ENCODE measurements at places on chromosomes 16 and 17. TPM values are rescaled to one million over a fixed set of nuclear protein-coding genes. Genes with fewer than 3 reads are reported as not detected.

DNA sequence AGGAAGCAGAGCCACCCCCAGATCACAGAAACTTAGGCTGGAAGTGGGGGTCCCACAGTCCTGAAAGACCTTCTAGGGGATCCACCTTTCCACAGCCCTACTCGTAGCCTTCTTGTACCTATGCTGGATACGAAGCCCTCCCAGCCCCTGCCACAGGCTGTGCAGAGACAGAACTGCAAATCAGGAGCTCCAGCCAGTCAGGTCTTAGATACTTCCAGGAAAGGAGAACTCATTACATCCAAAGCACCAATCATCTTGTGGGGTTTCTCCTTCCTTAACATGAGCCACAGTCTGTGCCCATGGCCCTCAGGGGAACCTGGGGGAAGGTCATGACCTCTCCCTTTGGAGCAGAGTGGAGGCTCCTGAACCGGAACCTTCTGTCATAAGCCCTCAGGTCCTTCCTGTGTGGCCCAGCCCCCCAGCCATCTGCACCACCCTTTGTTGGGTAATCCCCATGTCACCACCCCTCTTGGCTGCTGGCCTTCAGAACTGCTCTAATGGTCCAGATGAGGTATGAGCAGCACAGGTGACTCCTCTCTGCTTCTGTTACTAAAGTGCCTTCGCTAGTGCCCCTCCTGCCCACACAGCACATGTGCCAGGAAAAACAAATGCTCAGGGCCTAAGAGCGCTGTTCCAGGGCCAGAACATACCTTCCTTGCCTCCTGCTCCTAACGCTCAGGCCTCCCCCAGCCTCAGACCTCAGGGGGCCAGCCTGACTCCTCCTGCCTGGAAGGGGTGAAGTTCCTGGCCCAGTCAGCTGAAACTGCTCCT, 14.6 kb downstream of the SRCIN1 start:
- no peak for DNase-seq

DNA sequence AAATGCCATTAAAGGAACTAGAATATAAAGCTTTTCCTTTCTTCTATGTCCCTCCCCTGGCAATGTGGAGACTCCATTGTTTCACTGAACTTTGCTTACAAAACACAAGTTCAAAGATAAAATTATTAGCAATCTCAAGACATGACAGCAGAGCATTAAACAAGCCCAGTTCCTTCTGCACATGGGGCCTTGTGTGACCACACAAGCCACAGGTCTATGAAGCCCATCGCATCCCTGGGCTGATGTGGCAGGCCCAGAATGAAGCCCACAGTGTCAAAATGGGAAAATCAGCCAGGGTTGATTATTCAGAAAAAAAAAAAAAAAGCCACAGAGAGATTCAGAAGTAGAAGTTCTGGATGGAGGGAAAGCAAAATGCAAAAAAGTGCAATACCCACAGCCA, 12.9 kb upstream of the SLC39A11 start:
- no peak for DNase-seq

The SLC5A2 gene
- 0.85 TPM for total RNA-seq

DNA sequence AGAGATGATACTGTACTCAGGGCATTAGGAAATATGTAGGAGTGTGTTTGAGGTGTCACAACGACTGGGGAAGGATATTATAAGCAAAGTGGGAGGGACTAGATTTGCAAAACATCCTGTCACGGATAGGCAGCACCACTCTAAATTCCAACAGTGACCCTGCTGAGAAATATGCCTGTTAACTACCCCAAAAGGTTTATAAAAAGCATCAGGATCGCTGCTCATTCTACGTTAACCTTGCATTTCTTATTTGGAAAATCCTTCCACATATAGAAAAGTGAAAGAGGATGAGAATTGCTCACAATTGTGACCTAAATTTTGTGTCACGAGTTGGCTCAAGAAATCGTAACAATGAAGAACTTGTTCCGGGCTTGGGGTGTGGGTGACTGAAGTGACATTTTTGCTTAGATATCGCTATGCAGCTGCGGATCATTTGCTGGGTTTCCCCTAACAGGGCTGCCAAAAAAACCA, 51.6 kb downstream of the N4BP1 start:
- no peak for DNase-seq

DNA sequence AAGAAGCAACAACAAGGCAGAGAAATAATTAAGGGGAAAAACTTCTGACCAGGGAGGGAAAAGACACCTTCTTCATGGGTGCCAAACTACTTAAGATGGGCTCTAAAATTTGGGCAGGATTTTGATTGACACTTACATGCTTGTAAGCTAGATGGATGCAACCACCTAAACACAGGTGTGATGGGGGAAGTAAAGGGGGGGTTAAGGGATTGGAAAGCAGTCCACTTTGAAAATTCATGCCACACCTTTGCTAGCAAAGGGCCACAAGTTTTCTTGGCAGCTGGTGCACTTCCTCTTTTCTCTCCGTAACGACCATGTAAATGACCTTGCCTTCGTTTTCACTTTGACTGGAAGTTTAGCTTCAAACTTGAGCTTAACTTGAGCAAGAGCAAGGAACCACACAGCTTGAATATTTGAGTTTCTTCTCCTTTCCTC, 14.3 kb upstream of the PRKAR1A start:
- DNase-seq, result no peak

The MEIOC gene
- not detected for total RNA-seq

Measured in thoracic aorta (tissue), 2 donors.